ENCODE measurements at places on chromosomes 16 and 17.

GRCh38 chr16:47142486-47142820 is 1.3 kb downstream of the NETO2 start:
- DNase-seq = no peak

GRCh38 chr16:57826706-57827625 is 24.7 kb upstream of the KIFC3 start:
- no peak for DNase-seq

DNA sequence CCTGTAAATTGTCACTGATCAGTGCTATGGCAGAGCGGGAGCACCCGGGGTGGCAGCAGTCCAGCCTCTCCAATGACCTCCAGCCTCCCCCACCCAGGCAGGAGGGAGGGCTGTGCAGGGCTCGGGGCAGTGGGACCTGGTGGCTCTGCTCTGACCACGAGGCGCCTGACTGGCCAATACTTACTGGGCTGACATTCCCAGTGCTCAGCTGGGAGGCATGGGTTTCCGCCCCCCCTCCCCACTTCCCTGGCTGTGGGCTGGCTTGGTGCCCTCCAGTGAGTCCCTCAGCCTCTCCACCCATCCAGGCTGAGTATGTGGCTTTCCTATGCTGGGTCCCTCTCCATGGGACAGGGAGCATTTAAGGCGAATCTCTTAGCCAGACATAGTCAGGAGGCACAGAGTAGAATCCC is 2.7 kb downstream of the SOCS3 start:
- no peak for DNase-seq

- no peak for DNase-seq
These were observed 73.2 kb upstream of the CIBAR2 start for GRCh38 chr16:85185303-85186100.

- no peak for DNase-seq
These were observed 22.9 kb downstream of the ZC3H7A start for GRCh38 chr16:11774065-11774626.

Data from NT2/D1 (cell line).